Mesenchymal stem cell (in vitro differentiated cells and primary cell): ENCODE measurements at places on chromosomes 11 and 22.

DNA sequence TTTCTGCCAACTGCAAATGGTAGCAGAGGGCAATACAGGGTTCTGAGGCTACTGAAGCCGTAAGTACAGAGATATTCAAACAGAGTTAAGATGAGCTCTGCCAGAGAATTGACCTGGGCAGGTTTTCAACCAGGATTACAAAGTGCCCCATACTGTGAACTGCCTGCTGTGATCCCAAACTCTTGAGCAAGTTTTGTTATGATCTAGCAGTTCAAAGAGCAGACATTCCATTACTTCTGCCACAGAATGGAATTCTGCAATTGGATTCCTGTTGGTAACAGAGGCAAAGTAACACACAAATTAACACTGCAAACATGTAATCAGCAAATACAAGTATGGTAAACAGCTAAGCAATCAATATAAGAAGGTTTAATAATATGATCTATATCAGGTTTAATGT is 31.2 kb downstream of the ALG9 start:
- DNase-seq, result no peak

DNA sequence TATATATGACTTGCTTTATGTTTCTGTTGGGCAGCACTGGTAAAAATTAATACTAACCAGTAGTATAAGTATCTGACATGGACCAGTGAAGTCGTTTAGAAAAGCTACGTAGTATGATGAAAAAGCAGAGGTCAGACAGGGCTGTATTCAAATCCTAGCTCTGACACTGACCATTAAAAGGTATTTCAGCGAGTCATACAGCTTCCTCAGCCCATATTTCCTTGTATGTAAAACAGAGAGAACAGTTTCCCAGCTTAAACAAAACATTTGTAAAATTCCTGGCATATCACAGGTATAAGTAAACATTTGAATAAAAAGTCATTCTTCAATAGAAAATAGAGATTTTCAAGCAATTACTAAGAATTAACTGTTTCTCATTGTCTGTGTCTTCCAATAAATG is 4.2 kb downstream of the NOX4 start:
- DNase-seq, result no peak

- DNase-seq, result no peak
Measured at GRCh38 chr11:117600234-117600783, 196.7 kb downstream of the DSCAML1 start.

DNA sequence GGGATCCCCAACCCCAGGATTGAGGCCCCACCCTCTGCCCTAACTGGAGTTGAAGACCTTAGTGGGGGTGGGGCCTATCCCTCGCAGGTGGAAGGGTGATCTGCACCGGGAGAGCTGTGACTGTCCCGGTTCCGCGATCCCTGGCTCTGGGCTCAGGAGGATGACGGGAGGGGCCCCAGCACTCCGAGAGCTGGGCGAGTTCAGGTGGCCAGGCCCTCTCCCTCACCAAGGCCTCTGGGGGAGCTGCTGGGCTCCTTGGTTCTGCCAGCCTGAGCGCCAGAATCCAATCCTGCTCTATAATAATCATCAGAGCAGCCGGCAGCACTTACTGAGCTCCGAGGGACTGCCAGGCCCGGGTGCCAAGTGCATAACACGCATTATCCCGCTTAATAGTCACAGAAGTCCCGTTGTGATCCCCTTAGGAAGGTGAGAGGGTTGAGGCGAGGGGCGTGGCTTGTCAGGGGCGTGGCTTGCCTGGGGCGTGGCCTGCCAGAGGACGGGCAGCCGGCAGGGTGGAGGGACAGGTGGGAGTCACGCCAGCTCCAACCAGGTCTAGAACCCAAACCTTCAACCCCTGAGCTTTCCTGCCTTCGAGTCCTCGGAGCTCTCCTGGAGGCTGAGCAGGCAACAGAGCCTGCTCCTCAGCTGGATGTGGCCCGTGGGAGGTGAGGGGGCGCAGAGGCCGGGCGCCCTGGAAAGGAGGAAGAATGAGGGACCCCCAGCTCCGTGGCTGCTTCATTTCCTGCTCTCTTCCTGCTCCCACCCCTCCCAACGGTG is 7.3 kb upstream of the SYT7 start:
- DNase-seq, result no peak

GRCh38 chr11:126156814-126157213 is 54.6 kb downstream of the RPUSD4 start:
- DNase-seq, result no peak

DNA sequence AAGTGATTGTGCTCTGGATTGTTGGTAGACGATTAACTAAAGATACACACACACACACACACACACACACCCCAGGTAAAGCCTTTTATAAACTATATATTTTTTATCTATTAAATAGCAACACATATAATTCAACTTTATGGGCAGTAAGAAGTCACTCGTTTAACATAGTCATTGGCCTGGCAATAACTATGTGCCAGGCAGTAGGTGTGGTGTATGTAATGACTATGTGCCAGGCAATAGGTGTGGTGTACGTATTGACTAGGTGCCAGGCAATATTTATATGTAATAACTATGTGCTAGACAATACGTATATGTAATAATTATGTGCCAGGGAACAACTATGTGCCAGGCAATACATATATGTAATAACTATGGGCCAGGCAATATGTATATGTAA is 40.0 kb upstream of the TENM4 start:
- DNase-seq, result no peak

GRCh38 chr11:130166457-130166784 is 6.8 kb downstream of the ST14 start:
- DNase-seq, result peak; percentile 90

- DNase-seq, result no peak
Measured at GRCh38 chr11:45237711-45238315, 48.3 kb downstream of the SYT13 start.

GRCh38 chr11:28400331-28401100 is 292.3 kb downstream of the METTL15 start:
- peak; percentile 62 for DNase-seq

DNA sequence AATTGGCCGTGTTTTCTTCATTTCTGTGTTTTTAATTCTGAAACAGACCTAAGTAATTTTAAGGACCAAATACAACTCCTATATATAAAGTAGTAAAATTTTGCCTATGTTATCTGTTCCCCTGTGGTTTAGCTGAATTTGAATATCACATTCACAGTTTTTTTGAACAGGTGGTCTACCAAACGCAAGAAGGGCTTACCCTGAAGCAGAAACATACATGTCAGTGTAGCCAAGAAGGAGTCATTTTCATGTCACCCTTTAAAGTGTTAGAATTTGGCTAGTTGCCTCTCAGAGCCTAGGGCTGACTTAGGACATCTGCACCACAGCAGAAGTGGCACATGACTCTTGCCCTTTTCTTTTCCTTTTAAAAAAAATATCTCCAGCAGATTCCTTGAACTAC is 34.3 kb downstream of the MYBPC3 start:
- DNase-seq, result no peak

- DNase-seq, result no peak
Measured at GRCh38 chr11:41307296-41308080, 152.0 kb downstream of the LRRC4C start.

- DNase-seq, result no peak
Measured at GRCh38 chr11:13954591-13954990, 7.9 kb upstream of the SPON1 start.

DNA sequence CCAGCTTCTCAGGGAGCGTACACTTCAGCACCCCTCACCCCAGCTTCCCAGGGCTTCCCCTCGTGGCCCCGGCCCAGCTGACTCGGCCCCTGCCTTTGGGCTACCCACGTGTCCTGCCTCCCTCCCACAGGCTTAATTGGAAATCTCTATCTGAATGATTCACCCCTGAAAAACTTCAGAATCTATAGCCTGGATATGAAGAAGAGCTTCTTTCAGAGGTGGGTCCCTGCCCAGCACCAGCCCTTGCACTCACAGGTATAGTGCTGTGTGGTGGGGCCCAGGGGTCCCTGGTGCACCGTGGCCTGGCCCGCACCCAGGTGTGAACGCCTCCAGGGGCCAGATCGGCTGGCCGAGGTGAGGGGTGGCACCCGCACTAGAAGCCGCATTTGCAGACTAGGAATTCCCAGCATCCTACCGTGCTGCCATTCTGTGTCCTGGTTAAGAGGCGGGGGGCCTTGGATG is 38.4 kb downstream of the B3GAT1 start:
- no peak for DNase-seq

DNA sequence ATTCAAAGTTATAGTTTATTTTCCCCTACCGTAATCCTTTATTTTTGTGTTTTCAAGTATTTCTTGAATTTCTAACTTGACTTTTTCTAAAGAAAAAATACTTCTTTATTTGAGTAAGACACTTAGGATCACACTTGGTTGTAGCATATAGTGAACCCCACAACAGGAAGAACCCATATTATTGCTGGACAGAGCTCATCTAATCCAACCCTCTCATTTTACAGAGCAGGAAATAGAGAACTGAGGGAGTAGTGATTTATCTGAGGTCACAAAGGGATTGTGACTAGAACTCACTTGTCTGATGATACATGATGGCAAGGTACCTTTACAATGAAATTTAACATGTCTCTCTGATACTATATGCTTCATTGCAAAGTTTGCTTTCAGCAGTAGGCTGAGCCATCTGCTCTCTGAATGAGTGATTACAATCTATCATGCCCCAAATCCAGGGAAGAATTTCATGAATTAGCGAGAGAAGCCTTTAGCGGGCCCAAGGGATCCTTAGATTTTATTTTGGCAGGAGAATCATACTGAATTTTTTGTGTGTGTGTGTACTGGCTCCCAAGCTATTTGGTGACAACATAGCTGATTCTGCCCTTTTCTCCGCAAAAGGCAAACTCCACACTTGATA is 9.8 kb downstream of the SLC17A6 start:
- DNase-seq, result no peak

DNA sequence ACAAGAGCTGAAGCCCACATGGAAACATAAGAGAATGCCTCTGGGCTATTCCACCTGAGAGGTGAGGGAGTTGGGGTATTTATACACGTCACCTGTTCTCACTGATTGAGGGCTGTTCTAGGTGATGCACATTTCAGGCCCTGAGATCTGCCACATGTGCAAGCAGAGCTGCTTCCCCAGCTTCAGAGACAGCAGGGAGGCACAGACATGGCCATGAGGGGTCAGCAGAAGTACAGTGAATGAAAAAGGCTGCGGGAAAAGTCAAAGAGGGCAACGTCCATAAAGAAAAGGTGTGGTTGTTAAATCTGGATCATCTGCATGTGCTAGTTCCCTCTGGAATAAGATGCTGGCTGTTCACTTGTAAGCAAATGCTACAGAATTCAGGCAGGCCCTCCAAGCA is 75.4 kb downstream of the GAB4 start:
- no peak for DNase-seq

DNA sequence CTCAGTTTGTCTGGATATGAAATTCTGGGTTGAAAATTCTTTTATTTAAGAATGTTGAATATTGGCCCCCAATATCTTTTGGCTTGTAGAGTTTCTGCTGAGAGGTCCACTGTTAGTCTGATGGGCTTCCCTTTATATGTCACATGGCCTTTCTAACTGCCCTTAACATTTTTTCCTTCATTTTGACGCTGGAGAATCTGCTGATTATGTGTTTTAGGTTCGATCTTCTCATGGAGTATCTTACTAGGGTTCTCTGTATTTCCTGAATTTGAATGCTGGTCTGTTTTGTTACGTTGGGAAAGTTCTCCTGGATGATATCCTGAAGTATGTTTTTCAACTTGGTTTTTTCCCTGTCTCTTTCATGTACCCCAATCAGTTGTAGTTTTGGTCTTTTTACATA is 22.8 kb downstream of the OR52A5 start:
- no peak for DNase-seq

DNA sequence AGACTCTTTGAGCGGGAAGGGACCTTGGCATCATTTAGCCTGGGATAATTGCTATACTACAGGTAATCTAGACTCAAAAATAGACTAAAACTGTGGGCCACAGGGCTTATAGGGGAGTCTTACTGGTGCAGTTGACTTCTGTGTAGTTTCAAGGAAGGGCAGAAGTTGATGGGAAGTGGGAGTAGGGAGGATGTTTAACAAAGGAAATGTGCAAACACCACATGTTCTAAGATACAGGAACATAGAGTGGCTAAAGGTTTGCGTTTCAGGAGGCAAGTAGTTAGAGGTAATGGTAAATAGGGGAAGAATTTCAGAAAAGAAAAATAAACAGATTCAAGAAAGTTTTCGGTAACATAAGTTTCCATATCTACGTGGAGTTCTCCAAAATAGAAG is 14.4 kb upstream of the SORL1 start:
- no peak for DNase-seq

- peak; percentile 5 for DNase-seq
Measured at GRCh38 chr11:79314906-79315689, 125.7 kb downstream of the TENM4 start.

- DNase-seq, result peak; percentile 19
Measured at GRCh38 chr11:119942583-119943297, 195.2 kb downstream of the TRIM29 start.

GRCh38 chr22:39597236-39597869 is 26.8 kb downstream of the CACNA1I start:
- DNase-seq, result no peak

- no peak for DNase-seq
Measured at GRCh38 chr11:128957202-128957482, 14.5 kb upstream of the TP53AIP1 start.

DNA sequence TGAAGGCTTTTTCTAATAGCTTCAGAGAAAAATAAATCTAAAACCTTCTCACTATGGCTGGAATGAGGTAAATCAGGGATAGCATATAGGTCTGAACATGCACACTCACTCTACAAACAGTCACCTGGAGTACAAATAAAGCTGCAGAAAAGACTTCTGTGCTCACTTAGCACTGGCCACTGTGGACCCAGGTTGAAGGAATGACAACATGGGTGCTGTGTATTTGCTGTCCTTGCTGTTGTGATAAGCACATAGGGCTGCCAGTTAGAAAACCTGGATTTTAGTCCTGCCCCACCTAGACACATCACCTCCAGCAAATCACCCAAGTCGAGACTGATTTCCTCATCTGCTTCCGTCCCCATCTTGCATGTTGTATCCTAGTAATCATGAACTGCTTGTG is 51.2 kb downstream of the FZD4 start:
- DNase-seq, result no peak

DNA sequence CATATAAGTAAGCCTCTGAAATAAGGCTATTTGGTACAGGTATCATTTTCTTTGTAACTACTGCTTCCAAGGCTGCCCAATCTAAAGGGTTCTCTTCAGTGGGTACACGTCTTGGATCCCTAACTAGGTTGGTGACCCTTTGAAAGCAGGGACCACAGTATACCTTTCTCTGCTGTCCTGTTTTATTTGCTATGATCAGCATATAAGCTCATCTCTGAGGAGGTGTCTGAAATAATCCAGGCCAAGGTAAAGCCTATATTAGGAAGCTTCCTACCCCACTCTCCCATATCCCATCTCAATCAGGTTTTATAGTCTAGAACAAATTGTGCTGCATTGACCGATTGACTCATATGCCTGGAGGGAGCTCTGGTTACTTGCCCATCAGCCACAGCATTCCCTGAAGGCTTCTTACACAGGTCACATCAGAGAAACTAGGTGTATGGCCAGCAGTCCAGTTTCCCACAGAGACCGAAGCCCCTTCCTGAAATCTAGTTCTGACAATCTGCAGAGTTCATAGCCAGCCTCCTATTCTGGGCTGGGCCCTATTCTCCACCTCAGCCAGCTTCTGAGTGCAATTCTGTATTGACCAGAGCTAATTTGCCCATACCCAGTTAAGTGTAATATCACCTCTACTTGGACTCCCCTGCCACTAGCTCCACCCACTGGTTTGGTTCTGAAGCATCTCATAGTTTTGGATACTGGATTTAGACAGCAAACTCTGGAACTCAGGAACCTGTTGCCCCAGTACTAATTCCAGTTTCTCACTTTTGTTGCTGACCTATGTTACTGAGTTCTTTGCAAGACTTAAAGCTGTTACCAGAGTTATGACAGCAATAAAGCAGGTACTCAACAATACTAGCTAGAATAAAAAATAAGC is 62.1 kb upstream of the ARHGAP20 start:
- DNase-seq, result no peak
